ENCODE measurements at places on chromosomes 3 and 15.

DNA sequence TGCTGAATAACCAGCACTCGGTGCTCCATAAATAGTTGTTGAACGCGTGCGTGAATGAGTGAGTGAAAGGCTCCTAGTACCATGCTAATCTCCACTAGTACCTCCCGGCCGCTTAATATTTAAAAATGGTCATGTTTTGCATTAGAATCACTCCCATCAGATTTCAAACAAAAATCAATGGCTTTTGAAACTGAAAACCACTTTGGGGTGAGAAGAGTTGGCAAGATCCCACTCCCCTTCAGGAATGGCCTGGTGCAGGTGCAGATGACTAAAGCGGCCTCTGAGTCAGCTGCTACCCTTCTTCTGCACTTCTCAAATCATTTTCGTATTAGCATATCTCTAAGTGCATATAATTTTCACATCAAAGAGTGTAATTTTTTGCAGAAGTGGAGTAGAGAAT is 425.3 kb upstream of the PROK2 start:
- no peak for DNase-seq

- no peak for DNase-seq
Measured at GRCh38 chr3:105970283-105970682, 101.5 kb upstream of the CBLB start.

- no peak for DNase-seq
Measured at GRCh38 chr15:74208901-74209559, 6.4 kb upstream of the STRA6 start.

- no peak for DNase-seq
Measured at GRCh38 chr3:13224967-13225366, 151.7 kb upstream of the IQSEC1 start.

DNA sequence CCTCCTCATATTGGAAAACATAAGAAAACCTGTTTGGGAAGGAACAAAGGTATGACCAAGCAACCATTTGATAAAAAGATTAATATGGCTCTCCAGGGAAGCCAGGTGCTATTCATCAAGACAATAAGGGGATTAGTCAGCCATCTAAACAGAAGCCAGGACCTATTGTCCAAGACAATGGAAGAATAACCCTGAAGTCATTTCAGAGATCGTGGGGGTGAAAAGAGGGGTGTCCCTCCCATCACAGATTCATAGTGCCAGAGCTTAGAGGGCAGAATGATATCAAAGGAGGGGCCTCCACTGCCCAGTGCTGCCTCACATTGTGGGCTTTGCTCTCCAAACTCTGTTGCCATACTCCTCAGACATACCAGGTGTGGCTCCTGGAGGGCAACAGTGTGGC is 73.5 kb downstream of the DAPK2 start:
- no peak for DNase-seq

- DNase-seq = no peak
Measured at GRCh38 chr3:106249159-106249558, 380.3 kb upstream of the CBLB start.

Measured in stimulated activated CD8-positive, alpha-beta memory T cell treated with anti-CD3 and anti-CD28 coated beads, Interleukin-7, amount 100 ng/mL, for 1 hour (primary cell).